ENCODE measurements at places on chromosomes 7 and 10.

GRCh38 chr7:147412109-147412508 lies 1178.5 kb upstream of the C7orf33 start:
- no peak for DNase-seq

DNA sequence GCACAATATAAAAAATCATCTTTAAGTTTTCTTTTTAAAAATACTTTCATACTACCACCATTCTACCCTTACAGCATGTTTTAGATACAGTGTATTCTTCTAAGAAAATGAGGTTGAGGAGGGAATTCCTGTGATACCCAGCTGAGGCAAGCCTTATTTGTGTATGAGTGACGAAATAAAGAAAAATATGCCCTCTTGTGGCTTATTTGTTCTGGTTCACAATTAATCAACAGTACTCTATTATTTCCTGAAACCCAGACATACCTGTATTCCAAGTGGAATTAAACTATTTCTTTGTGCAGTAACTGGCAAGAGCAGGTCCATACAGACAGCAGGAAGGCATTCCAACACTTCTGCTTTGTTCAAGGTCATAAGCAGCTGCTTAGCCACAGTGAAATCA lies 4.5 kb upstream of the SEMA3D start:
- DNase-seq = peak; percentile 42

DNA sequence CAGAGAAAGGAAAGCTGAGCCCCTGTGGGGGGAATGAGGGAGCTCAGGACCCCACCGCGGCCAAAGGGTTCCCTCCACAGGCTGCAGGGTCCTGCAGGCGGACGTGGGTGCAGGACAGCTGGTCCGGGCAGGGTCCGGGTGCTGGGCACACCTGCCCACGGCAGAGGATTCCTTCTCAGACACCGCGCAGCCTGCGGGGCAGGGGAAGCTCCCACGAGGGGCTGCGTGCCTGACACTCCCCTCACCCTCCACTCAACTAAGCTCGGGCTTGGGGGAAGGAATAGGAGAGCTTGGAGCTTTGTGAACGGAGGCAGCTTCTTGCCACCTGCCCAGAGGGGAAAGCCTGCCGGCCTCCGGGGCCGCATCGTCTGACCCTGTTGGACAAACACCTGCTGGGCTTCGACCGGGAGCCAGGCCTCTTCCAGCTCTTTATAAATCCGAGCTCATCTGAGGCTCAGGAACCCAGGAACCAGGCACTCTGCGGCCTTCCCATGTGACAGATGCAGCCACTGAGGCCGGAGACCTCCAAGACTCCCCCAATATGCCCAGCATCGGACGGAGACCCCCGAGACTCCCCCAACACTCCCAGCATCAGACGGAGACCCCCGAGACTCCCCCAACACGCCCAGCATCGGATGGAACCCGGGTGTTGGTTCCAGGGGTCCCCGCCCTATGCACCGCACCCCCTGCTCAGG lies 97.3 kb downstream of the PDGFA start:
- no peak for DNase-seq

GRCh38 chr7:44559485-44559884 lies 14.2 kb downstream of the DDX56 start:
- DNase-seq = no peak

DNA sequence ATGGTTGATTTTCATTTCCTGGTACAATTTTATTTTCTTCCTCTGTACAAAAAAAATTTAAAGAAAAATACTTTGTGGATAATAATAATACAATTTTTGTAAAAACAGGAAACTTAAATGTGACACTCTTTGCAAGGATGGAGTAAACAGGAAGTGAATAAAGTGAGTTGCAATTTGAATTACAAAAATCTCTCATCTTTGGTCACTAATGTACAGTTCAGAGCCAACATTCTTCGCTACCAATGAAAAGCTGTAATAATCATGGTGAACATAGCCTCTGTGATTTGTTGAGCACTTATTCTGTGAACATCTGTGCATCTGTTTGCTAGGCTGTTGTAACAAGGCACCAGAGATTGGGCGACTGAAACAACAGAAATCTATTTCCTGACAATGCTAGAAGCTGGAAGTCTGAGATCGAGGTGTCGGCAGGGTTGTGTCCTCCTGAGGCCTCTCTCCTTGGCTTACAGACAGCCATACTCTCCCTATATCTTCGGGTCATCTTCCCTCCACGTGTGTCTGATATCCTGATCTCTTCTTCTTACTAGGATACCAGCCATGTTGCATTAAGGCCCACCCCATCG lies 295.3 kb upstream of the KLF6 start:
- DNase-seq = no peak

DNA sequence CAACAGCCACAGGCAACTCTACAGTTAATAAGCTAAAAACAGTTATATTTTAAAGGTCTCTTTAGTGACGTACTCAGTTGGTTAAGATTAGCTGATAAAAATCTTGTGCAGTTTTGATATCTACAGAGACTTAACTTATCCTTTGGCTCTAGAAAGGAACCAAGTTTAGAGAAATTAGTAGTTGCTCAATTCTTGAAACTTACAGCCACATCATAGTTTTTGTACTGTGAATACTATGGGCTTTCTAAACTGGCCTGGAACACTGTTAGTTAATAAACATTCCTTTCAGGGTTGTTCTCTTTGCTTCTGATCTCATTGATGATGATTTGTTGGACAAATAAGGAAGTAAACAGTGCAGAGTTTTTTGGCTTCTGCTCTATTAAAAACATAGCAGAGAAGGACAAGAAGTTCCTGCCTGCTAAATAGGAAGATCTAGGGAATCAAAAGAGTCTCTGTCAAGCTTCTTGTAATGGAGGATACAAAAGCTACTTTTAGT lies 73.1 kb downstream of the MKLN1 start:
- no peak for DNase-seq

GRCh38 chr10:123687758-123688157 lies 21.6 kb downstream of the GPR26 start:
- DNase-seq = no peak

DNA sequence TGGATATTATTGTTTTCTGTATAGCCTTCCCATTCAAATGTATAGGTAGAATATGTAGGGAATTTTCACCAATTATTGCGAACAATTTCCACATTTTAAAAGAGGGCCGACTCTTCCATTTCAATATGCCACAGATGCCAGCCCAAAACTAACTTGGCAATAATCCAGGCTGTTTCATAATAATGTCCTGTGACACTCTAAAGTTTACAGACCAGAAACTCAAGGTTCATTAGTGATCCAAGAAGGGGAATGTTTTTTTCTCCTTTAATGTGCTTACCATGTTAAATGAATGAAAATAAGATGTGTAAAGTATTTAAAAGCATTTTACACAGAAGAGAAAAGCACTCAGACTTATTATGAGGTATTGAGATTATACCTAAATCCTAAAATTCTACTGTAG lies 63.0 kb upstream of the FAM3C start:
- DNase-seq = no peak

Data from endothelial cell of umbilical vein (primary cell).